NCI-H2081 (cell line): ENCODE measurements at places on chromosomes 13 and 19.
A peak's percentile ranks its signal among the peaks of the same experiment; 100 is the strongest.

GRCh38 chr13:92769046-92769445 lies 457.6 kb upstream of the GPC6 start:
- no peak for DNase-seq

GRCh38 chr13:29961036-29961670 lies 110.7 kb upstream of the UBL3 start:
- DNase-seq: no peak

DNA sequence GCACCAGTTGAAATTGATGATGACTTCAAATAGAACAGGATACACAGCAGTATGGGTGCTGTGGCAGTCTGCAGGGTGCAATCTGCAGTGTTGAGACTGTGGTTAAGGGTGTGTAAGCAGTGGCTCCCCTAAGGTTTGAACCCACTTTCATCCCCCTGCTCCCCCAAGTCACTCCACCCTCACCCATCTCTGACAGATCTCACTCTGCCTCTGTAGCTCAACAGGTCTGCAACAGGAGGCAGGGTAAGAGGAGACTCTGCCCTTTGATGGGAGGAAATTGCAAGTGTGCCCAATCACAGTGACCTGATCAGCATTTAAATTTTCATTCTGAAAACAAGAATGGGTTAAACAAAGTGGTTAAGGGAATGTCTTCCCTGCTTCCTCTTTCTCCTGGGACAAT lies 92.4 kb downstream of the DCT start:
- DNase-seq: no peak

- DNase-seq: no peak
Measured at GRCh38 chr19:48367855-48368254, 3.7 kb downstream of the SYNGR4 start.

GRCh38 chr19:18906605-18907519 lies 10.9 kb upstream of the CERS1 start:
- DNase-seq: no peak

- DNase-seq: no peak
Measured at GRCh38 chr19:30775956-30776355, 403.8 kb downstream of the ZNF536 start.

DNA sequence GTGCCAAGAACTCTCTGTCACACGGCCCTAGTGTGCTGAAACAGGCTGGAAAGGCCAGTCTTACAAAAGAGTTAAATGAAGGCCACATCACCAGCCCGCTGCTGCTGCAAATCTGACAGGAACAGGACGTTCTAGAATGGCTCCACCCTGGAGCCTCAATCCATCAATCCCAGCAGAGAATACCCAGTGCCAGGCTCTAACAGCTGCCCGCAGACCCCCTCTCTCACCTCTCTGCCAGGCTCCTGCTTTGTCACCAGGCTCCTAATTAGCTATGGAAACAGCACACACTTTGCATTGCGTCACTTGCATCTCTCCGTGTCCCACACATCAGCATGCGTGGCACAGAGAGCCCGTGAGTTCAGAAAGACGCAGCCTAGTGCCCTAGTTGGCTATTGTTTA lies 314.1 kb downstream of the FOXO1 start:
- DNase-seq: no peak

- DNase-seq: no peak
Measured at GRCh38 chr13:40613914-40614313, 52.5 kb downstream of the FOXO1 start.

DNA sequence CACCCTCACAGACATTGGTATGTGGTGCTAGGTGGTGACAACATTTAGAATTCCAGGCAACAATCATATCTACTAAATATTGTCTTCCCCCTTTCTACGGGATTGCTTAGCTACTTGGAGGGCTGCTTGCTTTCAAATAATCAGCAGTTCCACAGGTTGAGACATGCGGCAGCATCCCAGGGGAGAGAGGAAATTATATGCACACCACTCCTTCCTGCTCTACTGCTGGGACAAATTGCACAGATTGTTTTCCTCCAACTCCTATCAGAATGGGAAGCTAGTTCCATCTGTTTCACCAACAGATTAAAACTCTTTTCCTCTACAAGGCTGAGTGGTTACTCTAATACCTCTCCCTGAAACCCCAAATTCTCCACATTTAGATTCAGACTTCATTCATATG lies 275.4 kb downstream of the DNAJC15 start:
- DNase-seq: peak; percentile 70

DNA sequence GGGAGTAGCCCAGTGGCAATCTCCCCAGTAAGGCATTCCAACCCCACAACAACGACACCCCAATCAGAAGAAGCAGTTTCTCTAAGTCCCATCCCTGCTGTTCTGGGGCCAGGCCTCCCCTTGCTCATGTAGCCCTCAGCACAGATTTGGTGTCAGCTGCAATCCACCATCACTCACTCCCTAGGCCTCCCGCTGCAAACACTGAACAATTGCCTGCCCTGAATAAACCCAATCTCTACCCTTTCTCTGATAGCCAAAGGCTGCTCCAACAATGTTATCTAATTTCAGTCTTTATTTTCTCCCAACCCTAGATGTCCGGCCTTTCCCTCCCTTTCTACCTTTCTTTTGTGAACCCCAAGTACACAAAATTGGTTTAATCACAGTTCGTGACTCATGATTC lies 5.6 kb upstream of the SOX21 start:
- peak; percentile 31 for DNase-seq

DNA sequence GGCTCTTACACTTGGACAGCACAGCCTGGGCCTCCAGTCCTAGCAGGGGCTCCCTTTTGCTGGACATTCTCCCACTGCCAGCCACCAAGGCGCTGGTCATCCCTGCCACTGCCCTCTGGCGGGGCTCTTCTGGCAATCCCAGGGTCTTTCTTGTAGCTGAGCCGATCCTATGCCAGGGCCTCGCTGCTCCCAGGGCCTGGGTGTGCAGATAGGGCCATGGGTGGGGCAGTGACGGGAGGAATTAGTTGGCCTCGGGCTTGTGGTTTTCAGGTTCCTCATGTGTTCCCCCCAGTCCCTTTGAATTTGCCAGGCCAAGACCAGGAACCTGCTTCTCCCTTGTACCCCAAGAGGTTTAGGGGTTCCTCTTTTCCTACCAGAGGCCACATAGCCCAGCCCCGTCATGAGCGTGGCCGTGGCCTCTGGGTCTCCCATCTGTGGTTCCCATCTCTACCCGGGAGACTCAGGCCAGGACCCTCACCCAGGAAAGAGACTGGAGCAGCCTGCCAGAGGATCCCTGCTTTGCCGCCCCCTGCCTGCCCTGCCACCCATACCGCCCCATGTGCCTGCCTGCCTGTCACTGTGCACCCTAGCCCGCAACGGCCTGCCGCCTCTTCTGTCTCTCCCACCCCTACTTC lies 26.2 kb downstream of the TMED1 start:
- DNase-seq: no peak

- DNase-seq: no peak
Measured at GRCh38 chr13:51311231-51311630, 28.3 kb upstream of the SERPINE3 start.

- no peak for DNase-seq
Measured at GRCh38 chr19:56126983-56127780, 6.1 kb upstream of the ZNF787 start.

DNA sequence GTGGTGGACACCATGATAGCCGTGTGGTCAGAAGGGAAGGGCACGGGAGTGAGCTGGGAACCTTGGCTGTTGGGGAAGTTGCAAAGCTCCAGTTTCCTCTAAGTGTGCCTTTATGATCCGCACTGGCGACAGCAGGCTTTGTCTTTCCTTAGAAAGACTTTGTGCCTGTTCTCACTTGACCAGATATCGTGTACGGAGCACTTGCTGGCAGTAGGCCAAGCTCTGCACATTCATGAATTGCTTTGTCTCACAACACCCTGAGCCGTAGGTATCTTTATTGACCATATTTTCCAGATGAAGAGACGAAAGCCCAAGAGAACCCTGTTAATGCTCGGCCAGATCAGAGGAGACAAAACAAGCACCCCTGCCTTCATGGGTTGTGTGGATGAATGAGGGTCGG lies 15.1 kb downstream of the CUL4A start:
- peak; percentile 21 for DNase-seq

GRCh38 chr19:42487032-42487797 lies 41.1 kb downstream of the CEACAM1 start:
- no peak for DNase-seq

- no peak for DNase-seq
Measured at GRCh38 chr19:1651568-1652291, 685 bp downstream of the TCF3 start.

GRCh38 chr13:41701676-41702075 lies 244.3 kb downstream of the RGCC start:
- no peak for DNase-seq

DNA sequence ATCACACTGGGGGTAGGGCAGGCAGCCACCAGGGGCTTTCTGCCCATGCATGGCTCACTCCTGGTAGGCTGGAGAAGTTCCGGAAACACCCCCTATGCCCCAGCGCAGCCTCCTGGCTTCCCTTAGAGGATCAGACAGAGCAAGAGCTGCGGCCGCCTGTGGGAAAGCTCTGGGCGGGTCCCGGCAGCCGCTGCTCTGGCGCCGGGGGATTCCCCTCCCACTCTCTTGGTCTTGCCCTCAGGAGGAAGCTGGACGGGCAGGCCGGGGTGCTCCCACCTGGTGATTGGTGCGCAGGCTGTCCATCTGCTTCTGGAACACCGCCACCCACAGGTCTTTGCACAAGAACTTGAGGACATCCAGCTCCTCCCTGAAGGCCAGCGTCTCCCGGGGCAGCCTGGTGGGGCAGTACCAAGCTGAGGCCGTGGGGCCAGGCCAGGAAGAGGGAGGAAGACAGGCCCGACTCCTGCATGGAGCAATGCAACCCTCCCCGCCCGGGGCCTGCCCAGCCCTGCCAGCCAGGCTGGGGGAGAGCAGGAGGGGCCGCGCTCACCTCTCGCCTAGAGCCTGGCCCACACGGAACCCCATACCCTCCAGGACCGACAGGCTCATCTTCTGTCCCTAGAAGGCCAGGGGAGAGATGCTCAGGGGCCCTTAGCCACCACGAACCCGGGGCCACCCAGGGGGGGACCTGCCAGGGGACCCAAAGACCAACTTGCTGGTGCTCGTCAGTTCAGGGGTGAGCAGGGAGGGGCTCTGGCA lies 4.0 kb upstream of the NKPD1 start:
- no peak for DNase-seq

GRCh38 chr13:30696278-30697176 lies 38.8 kb upstream of the ALOX5AP start:
- peak; percentile 2 for DNase-seq

DNA sequence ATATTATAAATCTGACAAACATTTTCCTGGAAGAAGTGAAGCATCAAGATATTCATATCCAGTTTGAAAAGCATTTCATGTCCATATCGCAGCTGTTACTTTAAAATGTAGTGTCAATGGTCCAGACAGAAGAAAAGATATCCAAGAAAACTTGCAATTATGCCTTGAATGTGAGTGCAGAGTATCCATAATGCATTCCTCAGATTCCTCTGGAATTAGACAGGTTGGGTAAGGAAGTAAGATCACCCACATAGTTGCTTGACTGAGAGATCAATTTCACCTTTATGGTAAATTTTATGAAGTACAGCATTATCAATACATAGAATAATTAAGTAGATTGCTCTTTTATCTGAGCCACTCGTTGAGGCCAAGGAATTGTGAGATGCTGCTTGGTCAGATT lies 327.0 kb upstream of the SLITRK5 start:
- no peak for DNase-seq

- DNase-seq: no peak
Measured at GRCh38 chr19:57473646-57474045, 3.7 kb downstream of the ZNF772 start.

GRCh38 chr13:47680748-47681147 lies 320.3 kb downstream of the SUCLA2 start:
- DNase-seq: no peak

DNA sequence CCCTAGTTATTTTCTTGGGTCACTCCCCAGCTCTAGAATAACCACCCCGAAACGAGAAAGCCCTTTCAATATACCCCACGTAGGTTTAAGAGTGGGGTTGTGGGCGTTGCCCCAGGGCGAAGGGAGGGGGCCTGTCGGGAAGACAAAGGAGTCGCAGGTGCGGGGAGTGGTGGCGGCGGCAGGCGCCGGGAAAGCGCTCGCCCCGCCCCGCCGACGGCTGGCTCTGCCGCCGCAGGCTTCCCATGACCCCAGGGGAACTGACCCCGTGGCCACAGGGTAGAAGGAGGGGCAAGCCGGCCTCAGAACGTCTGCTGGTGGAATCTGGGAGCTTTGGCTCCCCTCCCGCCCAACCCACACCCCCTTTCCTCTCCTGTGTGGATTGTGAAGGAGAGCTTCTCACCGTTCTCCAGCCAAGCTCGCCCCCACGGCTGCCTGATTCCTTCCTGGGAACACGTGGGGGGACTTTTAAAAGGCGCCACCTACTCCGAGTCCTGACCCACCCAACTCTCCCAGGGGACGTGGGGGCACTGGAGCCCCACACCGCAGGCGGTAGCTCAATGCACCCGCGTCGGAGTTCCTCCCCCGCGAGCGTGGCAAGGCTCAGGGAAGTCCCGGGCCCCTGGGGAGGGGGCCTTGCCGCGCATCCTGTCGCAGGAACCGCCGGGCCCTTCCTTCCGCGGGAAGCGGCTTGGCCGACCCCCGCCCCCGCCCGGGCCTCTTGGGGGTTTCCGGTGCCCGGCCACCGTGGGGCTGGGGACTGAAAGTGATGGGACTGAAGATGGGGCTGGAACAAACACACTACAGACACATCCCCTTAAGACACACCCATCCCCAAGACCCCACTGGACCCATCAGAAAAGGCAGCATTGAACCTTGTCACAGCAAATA lies 5.5 kb downstream of the IER2 start:
- peak; percentile 51 for DNase-seq

- no peak for DNase-seq
Measured at GRCh38 chr13:101155920-101156319, 260.4 kb downstream of the NALCN start.

DNA sequence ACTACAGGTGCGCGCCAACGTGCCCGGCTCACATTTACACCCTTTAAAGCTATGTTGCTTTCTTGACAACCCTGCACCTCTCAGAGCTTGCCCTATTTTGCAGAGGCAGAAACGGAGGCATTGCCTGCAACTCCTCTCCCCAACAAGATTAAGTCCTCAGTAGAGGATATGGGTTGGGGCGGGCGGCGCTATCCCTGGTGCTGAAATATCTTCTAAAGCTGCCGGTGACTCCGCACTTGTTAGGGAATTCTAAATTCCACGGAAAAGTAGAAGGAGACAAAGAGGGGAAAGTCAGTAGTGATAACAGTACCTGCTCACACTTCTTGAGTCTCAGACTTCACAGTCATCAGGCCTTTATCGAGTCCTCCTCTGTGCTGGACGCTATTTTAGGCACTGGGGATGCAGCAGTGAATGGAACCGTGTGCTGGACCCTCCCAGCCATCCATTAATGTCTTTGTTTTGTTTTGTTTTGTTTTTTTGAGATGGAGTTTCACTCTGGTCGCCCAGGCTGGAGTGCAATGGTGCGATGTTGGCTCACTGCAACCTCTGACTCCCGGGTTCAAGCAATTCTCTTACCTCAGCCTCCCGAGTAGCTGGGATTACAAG lies 18.0 kb downstream of the SLC5A5 start:
- DNase-seq: no peak

DNA sequence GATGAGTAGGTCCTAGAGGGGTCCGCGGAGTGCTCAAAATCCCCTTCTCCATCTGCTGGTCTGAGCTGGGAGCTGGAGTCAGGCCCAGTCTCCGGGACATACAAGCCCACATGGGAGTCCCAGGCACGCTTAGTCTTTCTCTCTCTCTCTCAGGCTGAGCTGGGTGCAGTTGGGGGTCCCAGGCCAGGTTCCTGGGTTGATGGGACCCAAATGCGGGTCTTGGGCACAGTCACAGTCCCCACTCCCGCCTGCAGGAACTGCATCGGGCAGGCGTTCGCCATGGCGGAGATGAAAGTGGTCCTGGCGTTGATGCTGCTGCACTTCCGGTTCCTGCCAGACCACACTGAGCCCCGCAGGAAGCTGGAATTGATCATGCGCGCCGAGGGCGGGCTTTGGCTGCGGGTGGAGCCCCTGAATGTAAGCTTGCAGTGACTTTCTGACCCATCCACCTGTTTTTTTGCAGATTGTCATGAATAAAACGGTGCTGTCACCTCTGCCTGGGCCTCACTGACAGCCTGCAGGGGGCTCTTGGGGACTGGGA lies 23.8 kb downstream of the CYP4F12 start:
- DNase-seq: no peak
